Uterus (tissue), 4 donors: ENCODE measurements at places on chromosomes 1 and 21. TPM values are rescaled to one million over a fixed set of nuclear protein-coding genes. Genes with fewer than 3 reads are reported as not detected.
A peak's percentile ranks its signal among the peaks of the same experiment; 100 is the strongest.

DNA sequence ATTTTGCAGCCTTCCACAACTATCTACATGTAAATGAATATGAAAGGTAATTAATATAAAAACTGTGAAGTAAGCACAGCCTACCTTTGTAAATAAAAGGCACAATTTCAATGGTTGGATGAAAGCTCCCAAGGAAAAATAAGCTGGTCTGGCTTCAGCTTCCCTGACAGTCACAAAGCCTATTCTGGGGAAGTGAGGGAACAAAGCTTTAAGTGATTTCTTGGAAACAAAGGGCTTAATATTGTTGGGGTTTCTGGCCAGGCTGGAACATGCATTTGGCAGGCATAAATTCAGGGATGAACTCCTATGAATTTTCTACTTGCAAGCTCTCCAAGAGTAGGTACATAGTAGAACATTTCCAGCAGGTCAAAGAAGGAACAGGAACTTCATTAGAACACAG lies 17.3 kb downstream of the BCAS2 start:
- DNase-seq, result no peak

DNA sequence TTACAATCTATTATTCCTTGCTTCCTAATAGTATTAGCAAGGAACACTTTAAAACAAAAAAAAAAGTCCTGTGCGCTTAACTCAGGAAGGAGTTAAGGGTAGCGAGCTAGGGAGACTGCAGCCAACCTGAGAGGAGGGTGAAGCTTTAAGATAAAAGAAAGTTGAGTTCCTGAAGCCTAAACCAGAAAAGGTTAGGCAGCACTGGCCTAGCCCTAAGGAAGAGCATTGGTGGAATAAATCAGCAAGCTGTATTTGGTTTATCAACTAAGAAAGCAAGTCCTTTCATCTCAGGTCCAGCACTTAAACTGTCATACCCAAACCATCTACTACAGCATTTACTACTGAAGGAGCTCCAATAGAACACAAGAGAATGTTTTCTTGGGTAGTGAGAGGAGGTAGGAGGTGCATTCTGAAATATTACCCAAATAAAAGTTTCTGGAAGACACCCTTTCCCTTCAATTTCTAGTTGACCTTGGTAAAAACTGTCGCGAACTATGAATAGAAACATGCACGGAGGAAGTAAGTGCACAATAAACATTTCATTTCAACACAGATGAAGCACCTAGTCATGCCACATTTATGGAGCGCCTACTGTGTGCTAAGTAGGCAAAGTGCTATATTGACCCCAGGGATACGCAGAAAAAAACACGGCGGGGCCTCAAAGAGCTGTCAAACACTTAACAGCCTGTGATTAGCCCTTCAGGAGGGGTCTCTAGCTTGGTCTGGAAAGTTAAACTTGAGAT lies 1.3 kb downstream of the GLRX2 start:
- no peak for DNase-seq

DNA sequence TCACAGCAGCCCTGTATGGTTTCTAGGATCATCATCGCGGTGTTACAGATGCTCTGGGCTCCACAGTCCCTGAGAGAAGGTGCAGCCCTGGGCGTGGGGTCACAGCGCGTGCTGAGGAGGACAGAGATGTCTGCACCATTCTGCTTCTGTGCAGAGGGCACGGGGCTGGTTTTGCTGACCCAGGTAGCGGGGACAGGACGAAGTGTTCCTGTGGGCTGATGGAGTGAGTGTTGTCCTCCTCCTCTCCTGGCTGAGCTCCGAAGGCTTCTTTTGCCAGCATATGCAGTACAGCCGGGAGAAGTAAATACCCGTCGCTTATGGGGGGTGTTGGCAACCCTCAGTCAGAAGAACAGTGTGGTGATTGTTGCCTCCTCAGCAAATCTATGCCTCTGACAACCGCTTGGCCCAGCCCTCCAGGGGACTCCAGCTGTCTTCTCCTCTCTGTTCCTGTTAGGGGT lies 101.5 kb downstream of the DDX20 start:
- no peak for DNase-seq

DNA sequence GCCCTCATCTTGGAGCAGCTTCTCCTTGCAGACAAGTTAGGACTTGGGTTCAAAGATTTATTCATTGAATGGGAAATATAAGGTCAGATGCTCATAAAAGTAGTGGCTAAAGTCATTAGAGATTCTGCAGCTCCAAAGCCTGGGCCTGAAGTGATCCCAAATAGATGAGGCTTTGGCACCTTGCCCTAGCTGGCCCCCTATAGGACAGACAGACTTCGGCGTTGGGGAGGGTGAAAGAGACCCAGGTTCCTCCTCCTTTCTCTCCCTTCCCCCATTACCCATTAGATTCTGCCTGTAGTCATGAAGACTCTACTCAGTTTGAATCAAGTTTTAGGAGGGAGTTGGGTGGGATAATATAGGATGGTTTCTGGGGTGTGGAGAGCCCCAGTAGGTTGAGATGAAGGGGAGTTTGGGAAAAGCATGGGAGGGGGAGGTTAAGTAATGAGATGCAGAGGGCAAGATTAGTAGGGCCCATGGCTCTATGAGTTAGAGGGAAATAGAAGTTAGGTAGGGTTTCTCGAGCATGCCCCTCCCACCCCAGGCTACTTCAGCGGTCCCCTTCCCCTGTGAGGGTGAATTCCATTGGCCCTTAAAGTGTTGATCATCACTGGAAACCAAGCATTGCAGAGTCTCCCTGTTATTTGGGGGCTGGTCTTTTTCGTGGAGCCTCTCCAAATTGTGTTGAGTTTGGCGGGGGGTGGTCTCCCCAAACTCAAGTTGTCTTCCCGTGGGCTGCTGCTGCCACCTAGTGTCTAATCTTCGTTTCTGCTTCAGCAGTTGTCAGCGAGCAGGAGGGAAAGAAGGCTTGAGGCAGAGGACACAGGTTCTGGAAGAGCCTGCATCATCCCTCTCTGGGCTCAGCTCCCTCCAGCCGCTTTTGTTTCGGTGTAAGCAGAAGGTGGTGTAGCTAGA lies 2.1 kb upstream of the AHDC1 start:
- peak; percentile 65 for DNase-seq

- no peak for DNase-seq
Observed at GRCh38 chr1:240031009-240031408, 60.7 kb upstream of the FMN2 start.

GRCh38 chr1:164516591-164516990 lies 42.4 kb upstream of the PBX1 start:
- DNase-seq, result no peak

DNA sequence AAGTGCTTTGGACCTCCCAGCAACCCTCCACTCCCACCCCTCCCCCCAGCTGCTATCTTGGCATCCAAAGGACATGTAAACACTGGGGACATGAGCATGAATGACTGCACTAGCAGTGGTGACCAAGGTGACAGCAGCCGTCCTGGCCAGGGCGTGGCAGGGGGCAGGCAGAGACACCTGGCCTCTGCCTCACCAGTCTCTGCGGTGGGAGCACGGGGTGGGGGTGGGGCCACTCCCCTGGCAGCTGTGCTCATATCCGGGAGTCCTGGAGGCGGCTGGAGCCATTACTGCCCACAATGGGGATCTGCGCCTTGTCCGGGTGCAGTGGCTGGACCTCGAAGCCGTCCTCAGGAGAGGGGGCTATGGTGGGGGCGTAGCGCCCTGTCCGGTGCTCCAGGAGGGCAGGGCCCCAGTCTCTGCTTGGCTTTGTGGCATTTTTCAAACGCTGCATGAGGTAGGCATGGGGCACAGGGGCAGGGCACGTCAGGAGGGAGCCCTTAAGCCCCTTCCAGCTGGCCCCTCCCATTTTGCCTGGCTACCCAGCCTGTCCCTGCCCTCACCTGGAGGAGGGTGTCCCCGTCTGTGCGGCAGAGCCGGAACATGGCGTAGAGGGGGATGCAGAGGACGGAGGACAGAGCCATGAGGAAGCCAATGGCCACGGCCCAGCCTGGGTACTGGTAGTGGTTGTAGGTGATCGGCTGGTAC lies 6.0 kb downstream of the CCDC24 start:
- no peak for DNase-seq

DNA sequence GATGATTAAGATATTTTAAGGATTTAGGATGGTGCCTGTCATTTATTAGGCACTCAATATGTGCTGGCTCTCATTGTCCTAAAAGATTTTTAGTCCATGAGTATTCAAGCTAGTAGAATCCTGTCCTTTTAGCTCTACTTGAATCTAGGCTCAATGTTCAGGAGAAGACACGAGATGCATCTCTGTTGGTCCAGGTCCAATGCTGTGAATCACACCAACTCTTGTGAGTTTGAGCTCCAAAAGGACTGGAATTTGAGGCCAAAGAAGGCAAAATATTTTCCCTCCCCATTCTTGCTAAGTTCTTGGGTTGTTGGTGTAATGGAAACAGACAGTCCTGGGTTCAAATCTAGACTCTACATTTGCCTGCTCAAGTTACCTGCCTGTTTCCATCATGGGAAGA lies 1.4 kb upstream of the PODN start:
- DNase-seq, result peak; percentile 77

DNA sequence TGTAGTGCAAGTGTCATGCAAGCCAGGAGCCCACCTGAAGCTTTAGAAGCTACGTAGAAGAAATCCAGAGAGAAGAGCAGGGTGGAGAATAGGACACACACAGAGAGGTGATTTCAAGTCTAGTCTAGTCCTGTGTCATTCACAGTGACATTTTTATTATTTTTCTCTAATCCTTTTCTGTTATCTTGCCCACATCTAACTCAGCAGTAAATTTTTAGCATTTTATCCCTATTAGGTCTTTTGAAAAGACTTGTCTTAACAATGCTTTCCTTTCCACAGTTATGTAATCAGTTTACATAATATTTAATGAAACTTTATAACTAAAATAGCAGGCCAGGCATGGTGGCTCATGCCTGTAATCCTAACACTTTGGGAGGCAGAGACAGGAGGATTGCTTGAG lies 198.6 kb downstream of the ADGRL2 start:
- DNase-seq, result no peak

GRCh38 chr21:16569679-16570078 lies 839.9 kb downstream of the USP25 start:
- DNase-seq, result no peak

DNA sequence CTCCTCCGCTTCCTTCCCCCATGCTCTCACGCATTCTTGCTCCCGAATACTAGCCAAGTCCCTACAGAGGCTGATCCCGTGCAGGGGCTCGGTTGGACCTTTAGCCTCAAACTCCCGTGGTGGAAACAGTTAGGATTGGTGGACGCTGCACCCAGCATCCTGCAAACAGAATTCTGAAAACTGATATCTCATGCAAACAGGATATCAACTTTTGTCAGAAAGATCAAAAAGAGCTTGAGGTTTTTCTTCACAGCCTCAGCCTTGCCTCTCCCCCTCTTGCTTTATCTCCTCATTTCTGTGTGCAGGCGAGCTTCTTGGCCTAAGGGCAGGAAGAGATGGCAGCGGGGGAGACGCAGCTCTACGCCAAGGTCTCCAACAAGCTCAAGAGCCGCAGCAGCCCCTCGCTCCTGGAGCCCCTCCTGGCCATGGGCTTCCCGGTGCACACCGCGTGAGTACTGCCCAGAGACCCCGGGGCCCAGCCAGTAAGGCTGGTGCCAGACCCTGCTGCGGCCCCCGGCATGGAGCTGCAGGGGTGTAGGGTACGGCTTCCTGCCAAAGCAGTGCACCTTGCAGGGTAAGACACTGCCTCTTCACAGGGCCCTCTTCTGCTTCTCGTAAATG lies at the start of gene UBASH3A:
Gene UBASH3A (plus strand): TSS at position 292 of the 621 bp plus-strand sequence. CDS start 44 bp downstream, at position 336.
- no peak for DNase-seq

DNA sequence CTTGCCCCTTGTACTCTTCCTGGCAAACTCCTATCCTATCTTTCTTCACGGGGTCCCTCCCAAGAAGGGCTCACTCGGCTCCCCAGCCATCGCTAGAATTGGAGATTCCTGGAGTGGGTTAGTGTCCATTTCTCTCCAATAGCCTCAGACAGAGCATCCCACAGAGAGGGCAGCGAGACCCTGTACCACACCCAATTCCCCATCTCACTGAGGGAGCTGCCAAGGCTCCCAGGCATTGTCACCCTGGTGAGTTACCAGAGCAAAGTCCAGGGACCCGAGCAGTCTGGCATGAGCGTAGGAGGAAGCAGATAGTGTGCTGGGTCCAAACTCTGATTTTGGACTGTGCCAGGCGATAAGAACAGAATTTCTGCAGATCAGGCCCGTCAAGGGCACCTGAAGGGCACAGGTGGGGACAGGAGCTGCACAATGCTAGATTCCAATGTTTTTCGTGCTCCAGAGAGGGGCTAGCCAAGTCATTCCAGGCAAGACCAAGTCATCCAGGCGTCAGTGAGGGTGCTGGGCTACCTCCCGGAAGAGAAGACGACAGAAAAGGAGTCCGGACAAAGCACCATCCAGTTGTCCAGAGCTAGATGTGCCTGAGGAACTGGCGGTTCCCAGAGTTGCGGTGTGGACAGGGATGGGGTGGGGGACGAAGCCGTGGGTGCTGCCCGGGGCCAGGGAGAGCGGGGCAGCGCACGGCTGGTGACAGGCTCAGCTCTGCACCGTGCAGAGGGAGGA lies 15.3 kb downstream of the AKR7A3 start:
- DNase-seq, result no peak

DNA sequence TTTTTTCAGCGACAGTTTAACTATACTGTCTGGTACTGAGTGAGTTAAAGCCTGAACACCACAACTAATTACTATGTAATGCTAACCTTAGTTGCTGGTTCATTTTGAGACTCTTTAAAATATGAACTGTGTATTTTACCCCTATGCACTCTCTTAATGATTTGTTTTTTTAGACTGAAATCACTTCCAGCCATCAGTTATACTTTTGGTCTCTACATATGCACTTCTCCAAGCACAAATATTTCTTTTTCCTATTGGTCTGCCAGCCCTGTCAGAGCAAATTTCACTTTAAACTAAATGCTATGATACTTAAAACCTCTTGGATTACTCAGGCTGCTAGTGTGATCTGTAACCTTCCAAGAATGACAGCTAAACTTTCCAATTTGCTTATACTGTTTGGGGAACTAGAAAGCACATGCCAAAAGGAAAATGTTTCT lies 38.1 kb upstream of the SCYL3 start:
- no peak for DNase-seq

GRCh38 chr1:169271098-169271497 lies 96.5 kb downstream of the NME7 start:
- DNase-seq, result no peak

DNA sequence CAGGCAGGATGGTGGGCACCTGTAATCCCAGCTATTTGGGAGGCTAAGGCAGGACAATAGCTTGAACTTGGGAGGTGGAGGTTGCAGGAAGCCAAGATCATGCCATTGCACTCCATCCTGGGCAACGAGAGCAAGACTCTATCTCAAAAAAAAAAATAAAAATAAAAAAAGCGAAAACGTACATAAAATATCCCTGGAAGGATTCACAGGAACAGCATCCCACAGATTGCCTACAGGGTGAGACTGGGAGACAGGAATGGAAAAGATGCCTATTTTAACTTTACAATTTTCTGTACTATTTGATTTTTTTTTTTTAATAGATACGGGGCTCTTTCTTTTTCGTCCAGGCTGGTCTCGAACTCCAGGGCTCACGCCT lies 604 bp upstream of the NBPF3 start:
- DNase-seq, result no peak

GJA8 gene
- total RNA-seq, result not detected

DMRTA2 gene
- total RNA-seq, result not detected

DCDC2B gene
- total RNA-seq, result 0.26 TPM

HJV gene
- total RNA-seq, result not detected
